ENCODE measurements at places on chromosomes 16 and 17. TPM values are rescaled to one million over a fixed set of nuclear protein-coding genes. Genes with fewer than 3 reads are reported as not detected.

ACAP1 gene
- total RNA-seq = 14.5 TPM

DNA sequence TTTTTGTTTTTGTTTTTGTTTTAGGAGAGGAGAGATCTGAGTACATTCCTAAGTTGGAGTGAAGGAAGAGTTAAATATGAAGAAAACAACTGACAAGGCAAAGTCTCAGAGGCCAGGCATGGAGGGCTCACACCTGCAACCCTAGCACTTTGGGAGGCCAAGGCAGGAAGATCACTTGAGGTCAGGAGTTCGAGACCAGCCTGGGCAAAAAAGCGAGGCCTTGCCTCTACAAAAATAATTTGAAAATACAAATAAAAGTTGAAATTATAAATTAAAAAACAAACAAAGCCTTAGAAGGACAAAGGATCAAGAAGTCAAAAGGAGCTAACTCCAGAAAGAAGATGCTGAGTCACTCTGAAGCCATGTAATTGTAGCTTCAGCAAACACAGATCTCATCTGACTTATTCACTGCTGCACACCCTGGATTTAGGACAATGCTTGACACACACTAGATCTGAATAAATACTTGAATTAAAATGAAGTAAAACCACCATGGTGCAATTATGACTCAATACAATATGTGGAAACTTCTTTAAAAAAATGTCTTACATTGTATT, 9.1 kb downstream of the CEP20 start:
- peak; percentile 67 for ATAC-seq

- peak; percentile 19 for ATAC-seq
These were observed 65.9 kb downstream of the HIC1 start for GRCh38 chr17:2120586-2121335.

DOC2A gene
- 4.7 TPM for total RNA-seq

All from motor neuron (in vitro differentiated cells).